Mammary epithelial cell (primary cell): ENCODE measurements at places on chromosomes 7 and 10.

GRCh38 chr7:142380069-142380468, 122.2 kb upstream of the PRSS58 start:
- DNase-seq = no peak

GRCh38 chr7:27164367-27165088, 809 bp downstream of the HOXA9 start:
- DNase-seq = peak; percentile 40

DNA sequence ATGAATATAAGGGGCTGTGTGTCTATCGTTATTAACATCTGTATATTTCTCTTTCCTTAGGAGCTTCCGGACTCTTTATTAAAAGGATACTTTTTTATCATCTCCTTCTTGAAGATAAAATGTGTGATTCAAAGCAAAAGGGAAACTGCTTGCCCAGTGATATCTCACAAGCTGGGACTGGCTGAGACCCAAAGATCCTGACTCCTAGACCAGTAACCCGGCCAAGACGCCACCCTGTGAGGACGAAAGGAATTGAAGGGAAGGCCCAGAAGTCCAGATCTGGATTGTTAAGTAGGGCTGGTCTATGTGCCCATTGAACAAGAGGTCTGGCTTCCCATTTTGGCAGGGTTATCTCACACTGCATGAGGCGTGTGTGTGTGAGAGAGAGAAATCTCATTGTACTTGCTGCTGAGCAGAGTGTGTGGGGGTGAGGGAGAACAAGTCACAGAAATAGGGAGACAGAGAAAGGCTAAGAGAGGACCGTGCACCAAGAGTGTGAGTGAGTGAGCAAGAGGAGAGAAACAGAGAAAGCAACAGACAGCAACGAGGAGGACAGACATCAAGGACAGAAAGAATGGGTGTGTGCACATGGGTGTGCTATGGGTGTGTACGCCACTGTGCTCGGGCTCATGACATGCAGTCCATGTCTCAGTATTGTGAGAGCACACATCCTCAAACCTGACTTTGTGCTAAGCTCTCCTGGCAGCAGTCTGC, 75.4 kb downstream of the PLXNA4 start:
- no peak for DNase-seq

DNA sequence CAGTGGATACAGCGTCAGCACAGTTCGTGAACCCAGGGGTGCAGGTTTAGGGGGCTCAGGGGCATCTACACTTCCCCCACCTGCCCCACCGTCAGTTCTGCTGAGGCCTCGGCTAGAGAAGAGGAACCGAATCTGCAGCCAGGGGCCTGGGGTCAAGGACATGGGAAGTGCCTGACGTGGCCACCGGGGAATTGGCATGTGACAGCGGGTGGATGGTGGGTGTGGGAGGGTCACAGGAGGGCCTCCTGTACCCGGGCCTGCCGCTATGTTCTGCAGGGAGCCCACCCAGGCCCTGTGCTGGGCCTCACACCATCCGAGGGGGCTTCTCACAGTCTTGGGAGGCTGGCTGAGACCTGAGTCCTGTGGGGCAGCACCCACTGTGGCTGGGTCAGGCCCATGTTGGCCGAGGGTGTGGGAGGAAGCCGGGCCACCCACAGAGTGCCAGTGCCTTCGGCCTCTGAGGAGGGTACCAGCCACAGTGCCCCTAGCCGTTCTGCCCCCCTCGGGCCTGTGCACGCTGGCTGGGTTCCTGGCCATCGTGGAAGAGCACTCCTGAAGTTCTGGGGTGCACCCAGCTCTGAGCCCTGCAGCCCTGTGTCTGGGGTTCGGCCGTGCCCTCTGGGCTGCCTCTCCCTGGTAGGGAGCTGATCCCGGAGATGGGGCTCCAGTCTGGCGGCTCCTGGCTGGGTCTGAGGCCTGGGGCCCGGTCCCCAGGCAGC, 5.9 kb downstream of the TTYH3 start:
- DNase-seq = no peak

DNA sequence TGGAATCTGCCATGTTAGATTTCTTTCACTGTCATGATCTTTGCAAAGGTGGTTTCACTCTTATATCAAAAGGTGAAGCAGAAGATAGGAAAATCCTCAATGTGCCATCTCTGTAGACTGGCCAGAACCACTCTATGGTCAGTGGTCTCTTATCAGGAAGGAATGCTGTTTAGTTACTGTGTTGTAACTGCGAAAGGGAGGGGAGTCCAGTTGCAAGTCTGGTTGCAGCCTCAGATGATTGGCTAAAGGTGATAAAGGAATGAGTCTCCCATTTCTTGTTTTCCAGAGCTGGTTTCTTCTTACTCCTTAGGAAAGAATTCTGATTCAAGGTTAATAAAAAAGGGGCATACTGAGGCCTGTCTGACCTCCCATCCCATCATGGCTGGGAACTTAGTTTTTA, 58.2 kb upstream of the ICA1 start:
- no peak for DNase-seq

- no peak for DNase-seq
These were observed 530.6 kb downstream of the PHTF2 start for GRCh38 chr7:78329001-78329655.

- no peak for DNase-seq
These were observed 526.6 kb downstream of the ZNF33B start for GRCh38 chr10:42111661-42112330.

DNA sequence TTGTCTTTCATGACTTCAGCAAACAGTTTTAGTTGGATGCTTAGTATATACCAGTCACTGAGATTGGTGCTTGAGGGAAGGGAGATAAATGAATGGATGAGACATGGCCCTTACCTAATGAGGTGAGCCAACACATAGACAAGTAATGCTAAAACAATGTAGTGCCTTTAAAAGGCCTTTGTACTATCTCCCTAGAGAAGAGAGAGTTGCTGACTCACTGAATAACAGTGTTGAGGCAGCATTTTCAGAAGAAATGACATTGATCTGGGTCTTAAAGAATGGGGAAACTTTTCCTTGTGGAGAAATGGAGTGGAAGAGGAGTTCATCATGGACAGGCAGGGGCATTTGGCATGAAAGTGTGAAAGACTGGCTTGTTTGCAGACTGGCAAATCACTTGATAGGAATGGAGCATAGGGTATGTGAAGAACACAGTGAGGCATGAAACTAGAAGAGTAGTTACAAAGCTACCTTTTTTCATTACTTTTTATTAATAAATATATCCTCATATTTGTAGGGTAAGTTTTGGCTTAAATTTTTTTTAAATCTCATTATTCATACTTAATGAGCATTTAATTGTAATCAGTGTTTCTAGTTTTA, 91.2 kb downstream of the KAT6B start:
- peak; percentile 92 for DNase-seq

DNA sequence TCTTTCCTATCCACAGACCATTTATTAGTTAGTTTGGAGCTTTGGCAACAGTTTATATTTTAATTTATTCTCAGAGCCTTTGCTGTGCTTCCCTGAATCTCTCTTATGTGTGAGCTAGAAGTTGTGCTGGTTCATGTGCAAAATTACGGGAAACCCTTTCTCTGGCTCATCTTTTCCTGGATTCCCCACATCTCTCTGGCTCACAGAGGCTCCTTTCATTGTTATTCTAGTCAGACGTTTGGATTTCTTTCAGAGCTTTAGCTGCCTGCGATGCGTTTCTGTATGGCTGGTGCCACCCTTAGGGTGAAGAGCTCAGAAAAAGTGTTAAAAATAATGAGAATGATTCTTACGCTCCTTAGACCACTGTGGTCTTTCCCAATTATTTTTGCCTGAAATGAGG, 53.3 kb downstream of the TPST1 start:
- peak; percentile 73 for DNase-seq

- no peak for DNase-seq
These were observed 40.8 kb downstream of the TBXAS1 start for GRCh38 chr7:139869886-139870285.

- DNase-seq = peak; percentile 82
These were observed 3.2 kb downstream of the CDK6 start for GRCh38 chr7:92833024-92833765.

- DNase-seq = no peak
These were observed 220.5 kb downstream of the PTPRN2 start for GRCh38 chr7:158366916-158367633.

DNA sequence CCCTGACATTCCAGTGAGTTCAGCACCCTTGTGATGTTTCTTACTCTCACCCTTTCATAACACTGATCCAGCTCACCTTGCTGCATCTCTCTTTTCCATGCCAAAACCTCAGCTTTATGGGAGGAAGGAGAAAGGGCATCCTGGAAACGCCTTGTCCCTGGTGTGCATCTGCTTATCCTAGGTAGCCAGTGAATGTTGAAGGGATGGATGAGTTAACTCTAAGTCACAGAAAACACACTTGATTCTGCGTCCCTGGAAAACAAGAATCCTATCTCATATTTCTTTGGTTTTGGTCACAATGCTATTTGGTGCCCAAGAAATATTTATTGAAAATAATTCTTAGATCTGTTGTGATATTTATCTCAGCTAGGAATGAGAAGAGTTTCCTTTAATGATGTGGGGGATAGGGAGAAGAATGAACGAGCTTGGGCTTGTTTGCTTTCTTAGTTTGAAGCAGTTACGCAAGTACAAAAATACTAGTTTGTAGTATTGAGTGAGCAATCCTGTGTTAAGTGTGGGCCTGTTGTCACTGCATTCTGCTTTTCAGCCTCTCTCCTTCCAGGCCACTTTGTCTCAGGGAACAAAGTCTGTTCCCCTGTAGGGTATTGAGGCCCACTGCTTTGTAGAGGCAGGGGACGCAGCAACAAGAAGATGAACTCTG, 126.5 kb downstream of the ARID5B start:
- peak; percentile 85 for DNase-seq

DNA sequence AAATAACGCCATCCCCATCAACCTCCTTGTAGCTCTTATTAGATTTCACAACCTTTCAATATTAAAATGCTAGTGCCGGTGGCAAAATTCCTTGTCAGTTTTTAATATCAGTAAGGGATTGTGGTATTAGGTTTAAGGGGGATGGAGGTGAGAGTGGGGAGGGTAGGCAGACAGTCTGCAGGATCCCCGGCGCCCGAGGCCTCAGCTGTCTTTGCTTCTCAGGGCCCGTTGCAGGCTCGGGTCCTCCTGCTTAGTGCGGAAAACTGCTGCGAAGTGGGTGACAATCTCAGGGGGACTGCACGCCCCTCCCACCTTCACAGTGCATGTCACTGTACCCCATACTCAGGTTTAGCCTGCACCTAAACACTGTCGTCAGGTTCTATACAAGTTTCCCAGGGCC, 274.3 kb upstream of the PODXL start:
- no peak for DNase-seq

- DNase-seq = no peak
These were observed 288.9 kb downstream of the KCNMA1 start for GRCh38 chr10:77348751-77349150.

DNA sequence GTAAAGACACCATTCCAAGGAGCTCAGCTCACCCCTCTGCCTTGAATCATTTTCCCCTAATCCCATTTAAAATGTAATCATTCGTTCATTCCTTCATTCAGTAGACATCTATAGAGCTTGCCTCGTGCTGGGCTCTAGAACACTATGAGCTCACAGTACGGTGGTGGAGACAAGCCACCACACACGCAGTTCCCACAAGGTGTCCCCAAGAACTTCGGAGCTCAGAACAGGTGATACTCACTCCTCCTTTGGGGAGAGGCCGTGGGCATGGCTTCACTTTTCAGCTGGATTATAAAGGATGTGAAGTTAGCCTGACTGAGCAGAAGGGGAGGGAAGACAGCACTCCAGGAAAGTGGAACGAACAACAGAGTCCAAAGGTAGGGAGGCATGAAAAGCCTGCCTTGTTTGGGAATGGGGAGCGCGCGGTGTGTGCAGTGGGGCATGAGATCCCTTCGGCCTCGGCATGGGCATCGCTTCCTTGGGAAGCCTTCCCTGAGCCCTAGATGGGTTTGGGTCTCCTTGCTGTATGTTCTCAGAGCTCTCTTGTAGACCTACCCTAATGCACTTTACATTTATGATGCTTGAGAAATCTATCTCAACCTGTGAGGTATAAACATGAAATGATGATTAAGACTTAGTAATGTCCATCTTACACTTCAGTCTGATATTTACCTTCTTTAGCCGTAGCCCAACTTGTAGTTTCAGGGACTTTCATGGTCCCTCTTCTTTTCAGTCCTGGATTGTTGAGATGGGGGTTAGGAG, 809 bp upstream of the OGA start:
- DNase-seq = peak; percentile 25

DNA sequence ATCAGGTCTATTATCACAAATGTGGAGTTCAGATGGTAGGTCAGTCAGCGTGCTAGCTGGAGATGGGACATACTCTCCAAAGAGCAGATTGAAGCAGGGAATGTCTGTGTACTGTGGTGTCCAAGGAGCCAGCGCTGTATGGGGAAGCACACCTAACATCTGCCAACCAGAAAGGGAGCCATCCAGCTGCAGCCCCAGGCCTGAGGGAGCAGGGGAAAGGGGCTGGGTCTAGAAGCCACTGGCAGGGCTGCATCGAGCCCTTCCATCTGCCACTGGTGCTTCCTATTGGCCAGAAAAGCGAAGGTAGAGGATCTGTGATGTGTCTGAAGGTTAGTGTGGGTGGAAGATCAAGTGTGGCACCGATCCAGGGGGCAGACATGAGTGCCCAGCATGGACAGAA, 8.0 kb upstream of the RAMP3 start:
- no peak for DNase-seq

DNA sequence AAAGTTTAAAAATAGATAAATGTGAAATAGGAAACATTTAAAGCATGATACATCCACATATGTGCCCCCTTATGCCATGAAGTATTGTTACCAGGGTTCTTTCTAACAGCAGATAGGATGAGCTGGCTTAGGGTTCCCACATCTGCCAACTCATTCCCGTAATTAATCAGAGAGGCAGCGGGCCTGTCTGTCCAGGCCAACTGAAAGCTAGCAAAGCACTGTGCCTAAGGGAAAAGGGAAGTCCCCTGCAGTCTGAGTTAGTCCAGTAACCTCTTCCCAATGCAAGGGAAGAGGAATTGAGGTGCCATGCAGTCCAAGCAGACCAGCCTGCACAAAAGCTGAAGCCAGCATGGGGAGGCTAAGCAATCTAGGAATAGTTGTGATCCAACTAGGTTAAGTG, 18.3 kb upstream of the ZC3HAV1L start:
- DNase-seq = peak; percentile 14

DNA sequence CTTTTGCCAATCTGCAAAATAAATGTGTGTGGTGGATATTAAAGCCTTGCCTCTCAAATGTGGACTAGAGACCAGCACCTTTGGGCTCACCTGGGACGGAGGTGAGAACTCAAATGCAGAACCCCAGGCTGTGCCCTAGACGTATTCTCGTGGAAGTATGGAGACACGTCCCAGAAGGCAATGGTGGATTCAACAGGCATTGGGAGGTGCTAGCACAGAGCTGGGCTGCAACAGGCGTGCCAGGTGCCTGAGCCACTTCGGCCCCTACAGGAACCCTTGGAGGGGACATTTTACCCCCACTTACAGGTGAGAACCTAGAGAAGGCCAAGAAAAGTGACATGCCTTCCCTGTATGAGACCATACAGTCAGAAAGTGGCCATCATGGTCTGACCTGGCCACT, 12.2 kb downstream of the DDX56 start:
- no peak for DNase-seq

DNA sequence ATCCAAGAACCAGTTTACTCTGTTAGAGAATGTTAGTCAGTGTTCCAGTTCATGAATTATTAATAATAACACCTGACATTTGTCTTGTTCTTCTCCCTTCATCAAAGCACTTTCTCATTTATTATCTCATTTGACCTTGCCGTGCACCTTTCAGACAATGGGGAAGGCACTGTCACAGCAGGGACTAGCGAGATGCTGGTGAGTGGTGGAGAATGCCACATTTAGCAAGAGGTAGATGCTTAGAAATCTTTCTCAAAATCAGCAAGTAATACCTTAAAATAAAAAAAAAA, 34.2 kb upstream of the XRCC2 start:
- no peak for DNase-seq
